ENCODE measurements at places on chromosomes 12 and 14.

DNA sequence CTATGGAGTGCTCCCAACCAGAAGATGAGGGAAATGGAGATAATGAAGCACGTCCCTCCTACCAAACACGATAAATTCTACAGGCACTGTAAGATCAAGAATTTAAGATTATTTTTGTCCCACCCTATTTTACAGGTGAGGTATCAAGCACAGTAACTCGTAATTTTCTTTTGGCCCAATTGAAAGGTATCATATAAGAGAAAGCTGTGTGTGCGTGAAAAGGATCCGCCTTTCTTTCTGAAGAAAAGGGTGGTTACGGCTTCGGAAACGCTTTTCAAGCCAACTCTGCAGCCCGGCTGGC is 733 bp upstream of the KLHDC2 start:
- DNase-seq: no peak

DNA sequence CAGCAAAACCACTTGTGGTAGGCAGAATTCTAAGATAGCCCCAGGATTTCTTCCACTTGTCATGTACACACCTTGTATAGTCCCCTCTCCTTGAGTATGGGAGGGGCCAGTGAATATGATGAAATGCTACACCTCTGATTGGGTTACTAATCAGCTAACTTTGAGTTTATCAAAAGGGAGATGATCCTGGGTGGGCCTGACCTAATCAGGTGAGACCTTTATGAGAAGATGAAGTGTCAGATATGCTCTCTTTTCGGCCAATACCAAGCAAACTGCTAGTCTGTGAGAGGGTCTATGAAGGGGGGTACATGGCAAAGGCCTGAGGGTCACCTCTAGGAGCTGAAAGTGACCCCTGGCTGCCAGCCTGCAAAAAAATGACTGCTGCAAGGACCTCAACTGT is 154.3 kb upstream of the CRY1 start:
- DNase-seq: no peak

- DNase-seq: peak; percentile 39
These were observed 435 bp downstream of the FOXM1 start for GRCh38 chr12:2876431-2877046.

DNA sequence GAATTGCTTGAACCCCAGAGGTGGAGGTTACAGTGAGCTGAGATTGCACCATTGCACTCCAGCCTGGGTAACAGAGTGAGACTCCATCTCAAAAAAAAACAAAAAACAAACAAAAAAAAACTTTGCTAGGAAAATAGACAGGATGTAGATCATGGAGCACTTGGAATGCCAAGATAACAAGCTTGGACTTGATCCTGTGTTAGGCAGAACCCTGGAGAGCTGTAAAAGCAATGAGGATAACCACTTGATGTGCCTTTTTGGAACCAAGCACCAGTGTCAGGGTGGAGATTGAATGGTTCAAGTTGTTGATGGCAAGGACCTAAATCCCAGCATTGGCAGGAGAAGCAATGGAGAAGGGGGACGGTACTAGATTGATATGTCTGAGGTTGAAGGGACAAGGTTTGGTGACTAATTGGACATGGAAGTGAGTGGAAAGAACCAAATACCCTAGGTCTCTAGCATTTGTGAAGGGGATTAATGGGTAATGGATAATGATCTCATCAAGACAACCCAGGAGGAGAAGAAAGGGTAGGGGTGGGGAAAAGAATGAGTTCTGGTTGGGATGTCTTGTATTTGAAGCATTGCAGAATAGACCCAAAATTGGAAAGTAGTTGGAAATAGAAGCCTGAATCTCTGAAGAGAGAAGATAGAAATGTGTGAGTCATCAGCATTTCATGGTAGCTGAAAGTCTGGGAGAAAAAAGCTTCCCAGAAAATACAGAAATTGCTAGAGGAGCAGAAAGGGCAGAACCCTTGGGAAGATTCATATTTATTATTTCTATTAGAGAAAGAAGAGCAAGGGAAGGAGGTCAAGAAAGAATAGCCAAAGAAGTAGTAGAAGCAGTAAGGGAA is 176.7 kb downstream of the NUAK1 start:
- DNase-seq: no peak

DNA sequence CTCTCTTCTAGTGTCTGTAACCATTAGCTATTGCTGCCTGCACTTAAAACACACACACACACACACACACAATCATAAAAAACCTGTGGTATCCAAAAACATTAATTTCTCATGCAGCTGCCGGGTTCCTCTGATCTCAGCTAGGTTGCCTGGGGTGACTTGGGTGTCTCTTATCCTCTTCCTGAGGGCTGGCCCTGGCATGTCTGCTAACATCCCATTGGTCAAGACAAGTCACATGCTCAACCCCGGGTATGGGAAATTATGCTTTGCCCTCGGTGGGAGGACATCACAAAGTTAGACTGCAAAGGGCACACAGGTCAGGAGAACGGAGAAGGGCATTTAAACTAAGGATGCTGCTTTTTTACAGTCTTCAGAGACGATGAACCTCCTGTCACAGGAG is 55.7 kb downstream of the TRPV4 start:
- peak; percentile 63 for DNase-seq

DNA sequence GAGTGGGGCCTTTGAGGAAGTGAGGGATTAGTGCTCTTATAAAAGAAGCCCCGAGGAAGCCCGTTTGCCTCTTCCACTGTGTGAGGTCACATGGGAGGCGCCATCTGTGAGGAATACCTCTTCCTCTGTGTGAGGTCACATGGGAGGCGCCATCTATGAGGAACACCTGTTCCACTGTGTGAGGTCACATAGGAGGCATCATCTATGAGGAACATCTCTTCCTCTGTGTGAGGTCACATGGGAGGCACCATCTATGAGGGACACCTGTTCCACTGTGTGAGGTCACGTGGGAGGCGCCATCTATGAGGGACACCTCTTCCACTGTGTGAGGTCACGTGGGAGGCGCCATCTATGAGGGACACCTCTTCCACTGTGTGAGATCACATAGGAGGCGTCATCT is 69.7 kb downstream of the SLC24A4 start:
- no peak for DNase-seq

DNA sequence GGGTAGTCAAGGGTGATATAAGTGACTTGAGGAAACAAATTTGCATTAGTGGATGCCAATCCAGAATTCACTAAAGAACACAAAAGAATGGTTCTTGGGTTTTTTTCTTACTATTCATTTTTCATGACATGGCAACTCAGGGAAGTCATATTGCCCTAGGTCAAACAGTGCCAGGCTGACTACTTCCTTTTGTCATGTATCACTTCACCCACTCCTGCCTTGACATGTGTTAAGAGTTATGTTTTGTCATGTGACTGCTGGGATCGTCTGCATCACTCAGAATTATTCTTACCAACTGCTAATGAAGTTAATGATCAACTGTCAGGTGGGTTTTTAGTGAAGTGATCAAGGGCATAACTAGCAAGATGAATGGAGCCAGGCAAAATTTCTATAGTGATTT is 74.2 kb downstream of the PRORP start:
- DNase-seq: peak; percentile 66

DNA sequence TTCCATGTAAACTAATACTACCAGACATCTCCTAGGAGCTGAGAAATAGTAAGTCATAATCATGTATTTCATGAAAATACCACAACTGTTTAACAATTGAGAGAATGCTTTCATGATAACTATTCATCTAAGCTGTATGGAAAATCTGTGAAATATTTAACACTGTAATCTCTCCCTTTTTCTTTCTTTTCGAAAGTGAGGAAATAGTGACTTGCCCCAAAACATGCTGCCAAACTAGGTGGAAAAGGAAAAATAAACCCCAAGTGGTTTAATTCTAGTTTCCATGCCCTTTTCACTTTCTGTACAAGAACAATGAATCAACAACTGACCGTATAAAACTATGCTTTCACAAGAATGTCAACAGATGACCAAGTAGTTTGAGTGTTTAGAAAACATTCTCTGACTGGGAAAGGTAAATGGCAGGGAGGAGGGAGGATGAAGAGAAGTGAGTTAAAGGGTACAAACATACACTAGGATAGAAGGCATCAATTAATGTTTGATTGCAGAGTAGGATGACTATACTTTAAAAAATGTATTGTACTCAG is 147.5 kb upstream of the AVPR1A start:
- DNase-seq: no peak

- DNase-seq: no peak
These were observed 16.4 kb downstream of the ACVRL1 start for GRCh38 chr12:51923506-51924365.

DNA sequence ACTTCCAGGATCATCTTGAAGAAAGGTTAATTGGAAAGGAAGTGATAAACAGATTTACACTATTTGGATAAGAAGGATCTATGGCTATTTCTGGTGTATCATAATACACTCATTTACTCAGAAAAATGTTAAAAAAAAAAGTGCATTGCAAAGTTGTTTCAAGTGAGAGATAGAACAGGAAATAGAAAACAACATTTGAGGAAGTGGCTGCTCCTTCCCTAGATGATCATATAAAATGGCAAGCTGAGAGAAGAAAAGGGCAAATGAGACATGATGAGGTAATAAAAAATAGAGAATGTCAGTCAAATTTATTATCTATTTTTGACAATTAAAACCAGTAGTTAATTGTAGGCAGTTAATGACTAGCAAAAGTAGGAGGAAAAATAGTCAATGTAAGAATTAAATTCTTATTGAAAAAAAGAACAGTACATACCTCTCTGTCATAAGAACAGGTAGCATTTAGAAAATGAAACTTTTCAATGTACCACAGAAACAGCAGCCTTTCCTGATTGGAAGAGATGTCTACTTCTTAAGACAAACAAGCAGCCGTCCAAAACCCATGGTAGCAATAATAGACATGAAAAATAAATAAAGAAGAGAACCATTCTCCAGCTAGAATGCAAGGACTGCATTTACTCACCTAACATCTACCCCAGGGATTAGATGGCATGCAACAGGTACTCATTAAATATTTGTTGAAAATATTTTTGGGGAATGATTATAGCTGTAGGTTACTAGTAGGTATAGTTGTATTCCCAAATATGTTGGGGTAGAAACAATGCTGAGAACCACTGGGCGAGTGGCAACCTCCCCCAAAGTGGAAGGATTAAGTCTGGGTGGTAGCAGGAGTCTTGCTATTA is 63.9 kb upstream of the GRIP1 start:
- no peak for DNase-seq
